Calu3 (cell line): ENCODE measurements at places on chromosomes 7 and 10. TPM values are rescaled to one million over a fixed set of nuclear protein-coding genes. Genes with fewer than 3 reads are reported as not detected.

GRCh38 chr10:72000073-72001032 lies 36.2 kb downstream of the CHST3 start:
- DNase-seq = no peak

The NME8 gene
- not detected in 2 replicates for total RNA-seq

GRCh38 chr7:3282457-3282856 lies 18.6 kb upstream of the SDK1 start:
- no peak for DNase-seq

The FAM237B gene
- total RNA-seq = not detected in 2 replicates

The TMEM229A gene
- total RNA-seq = not detected in 2 replicates

DNA sequence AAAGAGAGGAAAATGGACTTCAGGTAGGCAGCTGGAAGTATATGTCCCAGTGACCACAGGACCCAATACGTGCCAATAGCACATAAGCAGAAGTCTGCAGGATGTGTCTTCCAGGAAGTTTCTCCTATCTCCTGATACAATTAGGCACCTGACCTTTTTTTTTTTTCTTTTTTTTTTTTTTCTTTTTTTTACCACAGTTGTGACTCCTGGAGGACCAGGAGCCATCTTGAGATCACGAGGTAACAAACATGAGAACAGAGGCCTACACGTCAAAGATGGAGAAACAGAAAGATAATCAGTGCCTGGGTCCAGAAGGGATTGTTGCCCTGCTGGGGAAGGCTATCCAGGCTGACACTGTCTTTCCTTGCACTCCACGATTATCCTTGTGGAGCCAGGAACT lies 312.4 kb upstream of the NEBL start:
- no peak for DNase-seq

- no peak for DNase-seq
These were observed 7.1 kb upstream of the PAX2 start for GRCh38 chr10:100738055-100738827.

GRCh38 chr10:117860823-117861222 lies 185.9 kb downstream of the RAB11FIP2 start:
- DNase-seq = no peak

The HPSE2 gene
- total RNA-seq = not detected in 2 replicates

- no peak for DNase-seq
These were observed 47.5 kb upstream of the SVOPL start for GRCh38 chr7:138748666-138749065.

The CALD1 gene
- total RNA-seq = 5.5 and 9.3 TPM in 2 replicates

GRCh38 chr7:110130669-110131068 lies 960.3 kb upstream of the LRRN3 start:
- no peak for DNase-seq

- no peak for DNase-seq
These were observed 523.9 kb upstream of the MGMT start for GRCh38 chr10:128943111-128943510.

DNA sequence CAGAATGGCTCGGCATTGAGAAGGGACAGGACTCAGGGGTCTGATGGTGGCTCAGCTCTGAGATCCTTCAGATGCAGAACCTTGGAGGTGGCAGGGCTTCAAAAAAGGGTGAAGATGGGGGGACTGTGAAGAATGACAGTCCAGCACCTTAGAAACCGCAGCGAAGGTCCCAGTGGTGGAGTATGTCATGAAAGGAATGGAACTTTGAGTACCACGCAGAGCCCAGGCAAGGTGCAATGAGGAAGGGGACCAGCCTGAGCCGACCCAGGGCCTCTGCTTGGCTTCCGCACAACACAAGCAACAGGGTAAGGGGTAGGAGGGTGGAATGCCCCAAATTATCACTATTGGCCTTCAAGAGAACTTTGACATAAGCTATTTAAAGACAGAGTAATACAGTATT lies 8.2 kb upstream of the GPAM start:
- DNase-seq = no peak

GRCh38 chr7:133040178-133040577 lies 41.7 kb downstream of the CHCHD3 start:
- DNase-seq = no peak

The ITPRID1 gene
- total RNA-seq = 0.95 and 3.8 TPM in 2 replicates

DNA sequence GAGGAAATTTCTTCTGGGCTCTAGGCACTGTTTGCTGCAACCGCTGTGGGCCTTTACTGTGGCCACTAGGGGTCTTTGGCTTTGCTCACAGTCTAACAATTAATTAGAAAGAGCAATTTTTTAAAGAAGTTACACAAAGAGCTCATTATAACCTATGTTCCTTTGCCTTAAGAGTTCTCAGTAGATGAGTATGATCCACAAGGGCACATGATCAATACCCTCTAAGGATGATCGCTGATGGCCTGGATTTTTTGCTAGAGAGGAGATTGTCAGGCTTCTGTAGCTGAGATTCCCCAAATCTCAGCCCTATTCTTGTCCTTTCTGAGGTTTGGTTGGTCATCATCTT lies 80.8 kb upstream of the RHOBTB1 start:
- DNase-seq = peak; percentile 43

- no peak for DNase-seq
These were observed 182.7 kb upstream of the LYZL2 start for GRCh38 chr10:30812018-30812851.

- DNase-seq = no peak
These were observed 135.2 kb upstream of the PODXL start for GRCh38 chr7:131691454-131692130.

The ASAH2 gene
- total RNA-seq = 3.3 and 3.9 TPM in 2 replicates

DNA sequence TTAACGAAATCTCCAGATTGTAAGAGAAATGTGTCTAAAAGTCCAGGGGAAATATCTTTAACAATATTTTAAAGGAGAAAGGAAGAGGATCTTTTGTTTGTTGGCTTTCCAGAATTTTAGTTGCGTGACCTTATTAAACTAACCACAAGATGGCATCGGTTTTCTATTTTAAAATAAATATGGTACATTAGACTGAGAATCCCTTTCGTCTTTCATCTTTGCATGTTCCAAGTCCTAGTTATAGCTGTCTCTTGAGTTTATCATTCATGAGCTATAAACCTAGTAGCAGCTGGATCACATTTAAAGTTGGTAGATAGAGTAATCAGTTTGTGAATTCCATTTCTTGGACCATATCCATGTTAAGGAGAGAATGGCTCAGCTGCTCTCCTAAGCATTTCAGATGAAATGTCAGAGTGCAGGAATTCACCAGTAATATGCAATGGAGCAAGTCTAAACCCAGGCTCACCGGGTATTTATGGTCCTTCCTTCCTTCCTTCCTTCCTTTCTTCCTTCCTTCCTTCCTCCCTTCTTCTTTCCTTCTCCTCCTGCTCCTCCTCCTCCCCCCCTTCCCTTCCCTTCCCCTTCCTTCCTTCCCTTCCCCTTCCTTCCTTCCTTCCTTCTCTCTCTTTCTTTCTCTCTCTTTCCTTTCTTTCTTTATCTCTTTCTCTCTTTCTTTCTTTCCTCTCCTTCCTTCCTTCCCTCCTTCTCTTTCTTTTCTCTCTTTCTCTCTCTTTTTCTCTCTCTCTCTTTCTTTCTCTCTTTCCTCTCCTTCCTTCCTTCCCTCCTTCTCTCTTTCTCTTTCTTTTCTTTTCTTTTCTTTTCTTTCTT lies 57.8 kb upstream of the RAB18 start:
- DNase-seq = no peak

DNA sequence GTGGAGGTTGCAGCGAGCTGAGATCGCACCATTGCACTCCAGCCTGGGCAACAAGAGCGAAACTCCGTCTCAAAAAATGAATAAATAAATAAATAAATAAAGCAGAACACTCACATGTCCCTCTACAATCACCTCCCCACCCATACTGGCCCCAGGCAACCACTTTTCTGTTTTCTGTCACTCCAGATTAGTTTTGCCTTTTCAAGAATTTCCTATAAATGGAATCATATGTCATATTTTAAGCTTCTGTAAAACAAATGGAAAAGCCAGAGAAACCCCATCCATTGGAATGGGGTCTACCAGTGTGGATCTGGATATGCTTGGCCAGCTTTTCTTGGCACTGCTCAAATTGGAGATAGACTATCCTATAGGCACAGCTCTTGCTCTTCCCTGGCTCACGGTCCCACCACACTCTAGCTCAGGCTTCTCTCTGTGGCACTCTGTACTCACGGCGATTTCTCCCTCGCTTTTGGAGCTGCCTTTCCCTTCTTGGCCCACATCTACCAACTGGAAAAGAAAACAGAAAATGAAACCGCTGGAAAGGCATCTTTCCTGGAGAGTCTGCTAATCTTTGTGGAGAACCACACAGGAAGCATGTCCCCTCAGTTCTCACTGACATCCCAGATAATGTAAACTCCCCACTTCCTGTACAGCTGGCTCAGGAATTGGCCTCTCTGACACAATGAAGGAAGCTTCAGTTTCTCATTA lies 210.1 kb downstream of the JCAD start:
- DNase-seq = no peak

DNA sequence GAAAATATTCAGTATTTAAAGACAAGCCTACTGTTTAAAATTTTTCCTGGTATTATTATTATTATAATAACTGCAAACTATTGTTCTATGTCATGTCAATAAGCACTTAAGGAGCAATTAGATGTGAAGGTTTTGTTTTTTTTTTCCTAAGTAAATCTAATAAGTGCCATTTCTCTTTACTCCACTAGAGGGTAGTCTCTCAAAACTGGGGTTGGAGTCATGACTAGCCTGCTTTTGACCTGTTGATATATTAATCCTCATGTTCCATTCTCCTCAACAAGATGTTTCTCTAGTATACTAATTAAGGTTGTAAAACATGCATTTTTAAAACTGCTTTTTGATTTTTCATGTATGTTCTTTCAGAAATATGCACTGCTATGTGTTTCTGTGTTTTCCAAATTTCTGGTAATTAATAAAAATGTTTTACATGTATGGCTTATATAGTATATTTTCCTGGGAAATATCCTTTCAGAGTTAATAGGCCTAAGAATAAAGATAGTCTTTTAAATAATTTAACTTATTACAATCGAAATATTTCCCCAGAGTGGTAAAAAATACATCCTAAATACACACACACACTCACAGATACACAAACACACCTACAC lies 1.0 kb upstream of the LRRN3 start:
- DNase-seq = no peak

- DNase-seq = no peak
These were observed 11.2 kb downstream of the MUC17 start for GRCh38 chr7:101031082-101031481.

DNA sequence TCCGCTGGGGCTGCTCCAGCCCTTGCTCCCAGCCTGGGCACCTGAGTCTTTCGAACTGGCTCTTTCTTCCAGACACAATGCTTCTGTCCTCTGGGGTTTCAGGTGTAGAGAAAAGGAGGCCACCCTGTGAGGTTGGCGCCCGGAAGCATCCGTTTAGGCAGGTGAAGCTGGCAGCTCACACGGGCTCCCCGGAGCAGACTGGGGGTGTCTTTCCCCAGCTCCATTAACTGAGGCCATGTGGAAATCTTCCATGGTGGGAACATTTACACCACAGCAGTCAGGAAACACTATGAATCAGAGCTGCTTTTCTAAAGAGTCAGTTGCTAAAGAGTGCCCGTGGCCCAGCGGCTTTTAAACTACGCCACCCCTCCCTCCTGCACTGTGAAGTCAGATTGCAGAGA lies 29.2 kb downstream of the PRKAG2 start:
- no peak for DNase-seq

GRCh38 chr7:158576050-158576762 lies 11.4 kb downstream of the PTPRN2 start:
- no peak for DNase-seq

The PRSS2 gene
- 0.64 TPM in 1 of 2 replicates, not detected in the other for total RNA-seq

DNA sequence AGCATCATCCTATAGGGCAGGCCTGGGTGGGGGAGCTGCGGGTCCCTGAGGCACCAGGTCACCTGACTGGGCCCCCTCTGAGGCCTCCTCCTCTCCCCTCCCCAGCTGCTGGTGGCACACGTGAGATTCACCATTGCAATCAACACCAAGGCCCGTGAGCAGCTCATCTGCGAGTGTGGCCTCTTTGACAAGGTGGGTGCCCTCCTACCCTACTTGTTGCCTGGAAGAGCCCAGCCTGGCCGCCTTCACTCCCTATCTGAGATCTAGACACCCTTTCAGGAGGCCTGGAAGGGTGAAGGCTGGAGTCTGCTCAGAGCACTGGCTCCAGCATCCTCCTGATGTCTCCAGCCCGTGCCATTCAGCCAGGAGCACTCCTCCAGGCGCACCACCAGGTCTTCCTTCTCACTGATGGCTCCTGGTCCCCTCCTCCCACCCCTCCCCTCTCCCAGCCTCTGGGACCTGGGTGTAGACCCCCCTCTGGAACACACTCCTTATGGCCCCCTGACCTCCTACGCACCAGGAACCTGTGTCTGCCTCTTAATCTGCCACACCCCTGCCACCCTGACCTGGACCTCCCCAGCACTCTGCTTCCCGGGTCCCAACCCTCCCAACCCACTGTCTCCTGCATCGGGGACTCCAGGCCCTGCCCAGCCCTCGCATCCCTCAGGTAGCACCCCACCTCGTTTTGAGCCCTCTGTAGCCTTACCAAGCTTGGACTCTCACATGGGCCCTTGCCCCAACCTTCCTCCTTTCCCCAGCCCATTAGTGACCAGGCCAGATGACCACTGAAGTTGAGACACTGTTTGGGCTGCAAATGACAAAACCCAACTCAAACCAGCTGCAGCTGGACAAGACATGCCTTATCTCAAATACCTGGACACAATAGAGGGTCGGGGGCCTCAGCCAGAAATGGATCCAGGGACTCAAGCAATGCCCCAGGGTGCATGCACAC lies 67.5 kb downstream of the ALOX5 start:
- no peak for DNase-seq
